Stimulated activated CD8-positive, alpha-beta memory T cell treated with anti-CD3 and anti-CD28 coated beads, Interleukin-7, amount 100 ng/mL, for 1 hour (primary cell): ENCODE measurements at places on chromosomes 3 and 15.

DNA sequence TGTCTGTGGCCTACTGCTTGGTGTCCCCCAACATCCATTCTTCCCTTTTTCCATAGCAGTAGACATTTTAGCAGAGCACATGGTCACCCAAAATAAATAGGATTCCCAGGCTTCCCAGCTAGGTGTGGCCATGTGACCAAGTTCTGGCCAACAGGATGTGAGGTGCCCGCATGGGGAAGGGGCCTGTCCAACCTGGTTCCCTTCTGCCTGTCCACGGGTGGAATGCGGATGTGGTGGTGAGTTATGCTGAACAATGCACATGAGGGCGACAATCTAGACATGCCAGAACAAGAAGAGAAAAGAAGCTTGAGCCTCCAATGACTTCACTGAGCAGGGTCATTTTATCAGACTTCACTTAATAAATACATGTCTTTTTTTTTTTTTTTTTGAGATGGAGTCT lies 77.6 kb upstream of the DLG1 start:
- DNase-seq = no peak

DNA sequence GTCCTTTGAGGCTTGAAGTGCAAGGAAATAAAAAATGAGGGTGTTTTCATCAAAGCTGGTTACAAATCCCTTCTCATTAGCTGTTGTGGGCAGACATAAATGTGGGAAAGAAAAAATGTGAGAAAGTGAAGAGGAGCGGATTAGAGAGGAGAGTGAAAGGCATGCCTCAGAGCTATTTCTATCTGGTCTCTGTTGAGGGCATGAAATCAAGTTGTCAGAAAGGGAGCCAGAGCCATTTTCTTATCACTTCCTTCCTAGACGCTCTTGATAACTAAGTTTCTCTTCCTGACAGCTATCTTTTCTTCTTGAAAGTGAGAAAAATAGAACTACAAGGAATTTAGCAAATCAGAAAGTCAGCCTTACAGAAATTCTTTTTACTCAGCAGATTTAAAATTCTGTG lies 20.8 kb upstream of the CAPN3 start:
- no peak for DNase-seq

GRCh38 chr15:62280625-62281024 lies 115.5 kb upstream of the C2CD4B start:
- no peak for DNase-seq

DNA sequence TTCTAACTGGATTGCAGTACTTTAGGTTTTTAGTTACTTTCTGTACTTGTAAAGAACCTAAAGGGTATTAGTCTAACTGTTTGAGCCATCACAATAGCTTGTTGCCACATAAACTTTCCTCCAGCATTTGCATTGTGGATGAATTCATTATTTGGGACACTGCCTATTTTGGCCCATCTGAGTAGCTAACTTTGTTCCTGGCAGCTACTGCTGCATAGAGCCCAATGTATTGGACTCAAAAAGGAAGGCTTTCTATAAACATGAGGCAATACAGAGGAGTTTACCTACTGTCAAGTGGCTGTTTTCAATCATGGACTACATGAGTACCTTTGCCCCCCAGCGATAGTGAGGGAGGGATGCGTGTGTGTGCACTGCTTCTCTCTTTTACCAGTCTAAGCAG lies 1.9 kb downstream of the ROBO2 start:
- no peak for DNase-seq

GRCh38 chr3:109071350-109072142 lies 46.4 kb downstream of the MORC1 start:
- no peak for DNase-seq

DNA sequence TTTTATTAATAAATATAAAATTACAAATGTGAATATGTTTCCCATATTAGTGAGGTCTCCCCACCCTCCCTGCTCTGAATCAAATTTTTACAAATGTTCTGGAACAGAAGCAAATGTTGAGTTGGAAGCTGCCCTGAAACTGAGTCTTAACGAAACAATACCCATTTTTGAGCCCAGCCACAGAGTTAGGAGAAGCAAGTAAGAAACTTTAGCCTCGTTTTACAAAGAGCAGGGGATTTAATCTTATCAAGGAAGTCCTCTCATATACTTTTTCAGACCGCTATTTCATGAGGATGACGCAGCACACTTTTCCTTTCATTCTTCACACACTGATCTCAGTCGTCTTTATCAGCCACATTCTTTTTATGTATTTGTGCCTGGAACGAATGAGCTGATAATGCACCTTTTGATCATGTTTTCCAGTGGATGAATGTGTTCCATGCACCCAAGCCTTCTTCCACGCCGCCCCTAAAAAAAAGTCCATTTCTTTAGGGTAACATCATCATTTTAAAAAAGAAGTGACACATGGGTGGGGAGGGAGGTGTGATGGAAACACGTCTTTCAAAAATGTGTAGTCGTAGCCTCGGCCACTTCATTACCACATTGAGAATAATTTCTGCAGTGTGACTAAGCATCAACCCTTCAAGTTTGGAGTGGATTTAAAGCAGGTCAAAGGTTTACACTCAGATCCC lies 48.1 kb downstream of the SETMAR start:
- no peak for DNase-seq

DNA sequence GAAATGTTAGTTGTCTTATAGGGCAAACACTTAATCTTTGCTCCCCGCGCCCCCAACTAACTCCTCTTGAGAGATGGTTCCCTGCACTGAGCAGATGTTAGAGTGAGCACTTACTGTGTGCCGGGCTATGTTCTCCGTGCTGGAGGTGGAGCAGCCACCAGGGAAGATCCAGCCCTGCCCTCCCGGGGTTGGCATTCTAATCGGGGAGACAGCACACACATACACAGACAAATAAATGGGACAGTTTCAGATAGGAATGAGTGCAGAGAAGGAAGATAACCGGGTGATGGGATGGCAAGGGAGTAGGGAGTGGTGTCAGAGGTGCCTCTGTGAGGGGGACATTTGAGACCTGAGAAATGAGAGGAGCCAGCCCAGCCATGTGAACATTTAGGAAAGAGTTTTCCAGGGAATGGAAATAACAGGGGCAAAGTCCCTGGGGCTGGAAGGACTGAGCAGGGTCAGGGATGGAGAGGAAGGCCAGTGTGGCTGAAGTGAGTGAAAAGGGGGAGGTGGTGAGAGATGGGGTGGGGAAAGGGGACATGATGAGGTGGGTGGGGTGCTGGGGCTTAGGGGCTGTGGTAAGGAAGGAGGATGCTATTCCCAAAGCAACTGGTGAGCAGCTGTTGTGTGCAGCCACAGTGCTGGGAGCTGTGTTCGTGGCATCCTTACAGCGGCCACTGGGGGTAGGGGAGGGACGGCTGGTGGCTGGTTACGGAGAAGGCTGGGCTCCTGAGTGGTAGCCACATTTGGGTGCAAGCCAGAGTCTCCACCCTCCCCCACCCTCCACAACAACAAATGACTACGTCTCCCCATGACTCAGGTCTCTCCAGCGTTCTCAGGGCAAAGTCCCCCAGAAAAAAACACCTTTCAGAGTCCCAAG lies 15.4 kb upstream of the FGD5 start:
- DNase-seq = no peak

DNA sequence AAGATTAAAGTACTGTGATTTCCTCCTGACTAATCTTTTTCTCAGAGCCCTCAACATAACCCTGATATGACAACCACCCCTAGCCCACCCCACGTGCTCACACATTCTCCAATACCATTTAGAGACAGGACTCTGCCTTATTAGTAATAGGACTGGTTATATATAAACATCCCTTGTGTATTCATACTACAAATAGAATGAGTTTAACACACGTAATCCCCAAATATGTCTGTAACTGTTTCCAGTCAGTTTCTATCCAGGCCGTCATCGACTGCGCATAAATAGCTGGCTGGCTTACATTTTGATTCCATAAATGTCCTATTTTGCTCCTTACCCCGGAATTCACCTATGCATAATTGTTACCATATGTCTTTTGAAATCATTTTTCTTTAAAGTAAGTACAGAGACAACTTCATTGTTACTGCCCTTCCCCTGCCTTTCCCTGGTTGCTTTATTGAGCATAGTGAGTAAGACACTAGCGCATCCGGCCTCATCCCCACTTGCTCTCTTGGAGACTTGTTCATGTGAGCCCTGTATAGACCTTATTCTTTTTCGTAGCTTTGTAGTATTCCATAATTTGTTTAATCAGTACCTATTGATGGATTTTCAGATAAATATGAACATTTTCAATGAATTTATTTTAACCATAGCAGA lies 3.5 kb upstream of the P2RY14 start:
- DNase-seq = no peak

DNA sequence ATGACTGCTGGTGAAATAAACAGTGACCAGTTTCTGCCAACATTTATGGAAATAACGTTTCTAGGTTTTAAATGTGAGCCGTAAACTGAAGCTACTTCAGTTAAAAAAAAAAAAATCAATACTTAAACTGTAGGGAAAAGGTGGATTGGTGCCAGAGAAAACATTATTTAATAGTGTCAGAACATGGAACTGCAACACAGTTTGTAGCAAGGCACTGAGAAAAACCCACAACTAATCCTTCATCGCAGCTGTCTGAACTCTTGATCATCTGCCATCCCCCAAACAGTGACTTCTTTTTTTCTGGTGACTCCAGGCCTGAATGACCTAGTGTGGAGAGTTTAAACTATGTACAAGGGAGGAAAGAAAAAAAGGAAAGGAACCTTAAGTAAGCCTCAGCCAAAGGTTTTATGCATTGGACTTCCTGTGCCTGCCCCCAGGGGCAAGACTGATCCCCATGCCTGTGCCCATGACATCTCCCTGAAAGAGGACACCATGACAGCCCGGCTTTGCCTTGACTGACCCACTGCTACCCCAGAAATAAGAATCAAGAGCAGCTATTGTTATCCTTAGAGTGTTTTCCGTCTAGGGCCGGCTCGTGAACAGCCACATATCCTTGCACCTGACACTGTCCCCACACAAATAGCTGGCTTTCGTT lies 33.1 kb downstream of the CRTAP start:
- no peak for DNase-seq

DNA sequence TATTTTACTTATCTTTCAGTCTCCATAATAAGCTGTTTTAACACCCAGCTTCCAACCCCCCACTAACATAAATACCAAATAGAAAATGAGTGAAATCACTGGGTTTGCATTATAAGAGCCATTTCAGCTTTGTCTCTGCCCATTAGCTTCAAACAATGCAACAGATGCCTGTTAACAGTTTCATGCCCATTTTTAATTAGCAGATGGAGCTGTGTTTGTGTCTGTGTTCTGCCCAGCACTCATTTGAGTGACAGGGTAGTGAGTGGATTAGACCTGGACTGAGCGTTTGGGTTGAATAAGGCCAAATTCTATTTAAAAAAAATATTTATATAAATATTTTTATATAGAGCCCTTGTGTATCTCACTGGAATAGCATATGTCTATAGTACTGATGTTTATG lies 7.4 kb downstream of the RAB8B start:
- no peak for DNase-seq

- DNase-seq = no peak
Measured at GRCh38 chr15:79164043-79164442, 73.5 kb upstream of the RASGRF1 start.

GRCh38 chr3:110966966-110967663 lies 104.5 kb upstream of the NECTIN3 start:
- DNase-seq = no peak

GRCh38 chr3:193407112-193407511 lies 28.6 kb upstream of the ATP13A5 start:
- DNase-seq = no peak

DNA sequence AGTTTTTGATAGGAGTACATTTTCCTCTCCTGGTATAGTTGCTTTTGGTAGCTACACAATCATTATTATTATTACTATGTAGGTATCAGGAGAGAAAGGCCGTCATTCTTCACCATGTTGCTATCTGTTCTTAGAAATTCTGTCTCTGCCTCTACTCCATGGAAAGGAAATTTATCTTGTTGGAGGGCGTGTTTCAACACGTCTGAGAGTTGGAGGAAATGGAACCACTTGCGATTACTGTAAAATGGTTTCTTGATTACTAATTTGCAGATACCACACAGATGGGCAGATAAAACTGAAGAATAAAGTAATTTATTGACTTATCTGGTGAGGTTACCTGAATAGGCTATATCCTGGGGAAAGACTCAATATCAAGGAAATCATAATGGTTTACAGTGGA lies 488.4 kb downstream of the NR2F2 start:
- no peak for DNase-seq

DNA sequence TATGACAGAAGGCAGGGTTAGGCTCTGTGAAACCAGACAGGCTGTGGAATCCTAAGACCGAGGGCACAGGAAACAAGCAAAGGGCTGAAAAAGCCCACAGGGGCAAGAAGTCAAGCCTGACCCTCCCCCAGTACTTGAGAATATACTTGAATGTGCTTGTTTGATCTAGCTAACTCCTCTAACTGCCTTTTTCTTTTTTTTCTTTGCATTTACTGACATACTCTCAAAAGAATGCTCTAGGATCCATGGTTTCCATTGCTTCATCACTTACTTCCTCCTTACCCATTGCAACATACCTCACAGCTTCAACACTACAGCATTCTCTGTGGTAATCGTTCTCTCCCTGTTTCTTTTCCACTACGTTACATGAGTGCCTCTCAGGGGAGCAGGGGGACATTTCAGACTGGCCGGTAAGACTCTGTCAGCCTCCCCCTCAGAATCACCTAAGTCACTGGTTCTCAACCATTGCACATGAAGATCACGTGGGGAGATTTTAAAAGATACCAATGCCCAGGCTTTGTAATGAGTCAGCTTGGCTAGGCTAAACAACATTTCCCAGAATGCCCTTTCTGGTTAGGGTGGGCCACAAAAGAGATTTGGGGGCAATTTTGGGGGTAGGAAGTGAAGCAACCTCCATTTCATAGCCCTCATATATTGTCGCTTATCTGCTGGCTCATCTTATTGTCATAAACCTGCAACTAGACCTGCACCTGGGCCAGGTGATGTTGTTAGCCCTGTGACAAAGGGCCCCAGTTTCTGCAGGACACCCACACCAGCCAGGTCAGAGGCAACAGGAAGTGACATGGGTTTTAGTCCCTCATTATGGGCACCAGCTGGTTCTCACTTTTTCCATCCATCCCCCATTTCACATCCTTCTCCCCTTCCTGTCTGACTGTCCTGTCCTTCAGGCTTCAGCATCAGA lies 24.6 kb upstream of the RSL24D1 start:
- no peak for DNase-seq

GRCh38 chr3:188440340-188440972 lies 286.5 kb downstream of the LPP start:
- no peak for DNase-seq

DNA sequence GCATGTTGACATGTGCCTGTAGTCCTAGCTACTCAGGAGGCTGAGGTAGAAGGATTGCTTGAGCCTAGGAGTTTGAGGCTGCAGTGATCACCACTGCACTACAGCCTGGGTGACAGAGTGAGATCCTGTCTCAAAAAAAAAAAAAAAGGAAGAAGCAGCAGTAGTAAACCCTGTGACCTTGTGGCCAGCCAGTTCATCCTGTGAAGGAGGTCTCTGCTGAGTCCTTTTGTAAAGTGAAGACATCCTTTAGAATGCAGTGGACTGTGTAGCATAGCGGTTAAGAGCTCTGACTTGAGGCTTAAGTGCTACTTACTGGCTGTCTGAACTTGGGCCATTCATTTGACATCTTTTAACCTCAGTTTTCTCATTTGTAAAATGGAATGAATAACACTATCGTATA lies 8.3 kb downstream of the EXOSC7 start:
- no peak for DNase-seq

GRCh38 chr3:52835766-52836470 lies 1.1 kb upstream of the MUSTN1 start:
- no peak for DNase-seq

- DNase-seq = no peak
Measured at GRCh38 chr15:85672332-85673084, 122.2 kb downstream of the KLHL25 start.
